Aorta (tissue), 5 donors: ENCODE measurements at places on chromosomes 5 and 9. TPM values are rescaled to one million over a fixed set of nuclear protein-coding genes. Genes with fewer than 3 reads are reported as not detected.

- H3K27me3 ChIP-seq: no peaks in the 10 kb centered on the region
- no peak overlapping the region for H3K27ac ChIP-seq
- no peaks in the 10 kb centered on the region for H3K36me3 ChIP-seq
- no peak overlapping the region for H3K4me3 ChIP-seq
These were observed 1.6 kb downstream of the ZNF366 start for GRCh38 chr5:72505539-72506157.

DNA sequence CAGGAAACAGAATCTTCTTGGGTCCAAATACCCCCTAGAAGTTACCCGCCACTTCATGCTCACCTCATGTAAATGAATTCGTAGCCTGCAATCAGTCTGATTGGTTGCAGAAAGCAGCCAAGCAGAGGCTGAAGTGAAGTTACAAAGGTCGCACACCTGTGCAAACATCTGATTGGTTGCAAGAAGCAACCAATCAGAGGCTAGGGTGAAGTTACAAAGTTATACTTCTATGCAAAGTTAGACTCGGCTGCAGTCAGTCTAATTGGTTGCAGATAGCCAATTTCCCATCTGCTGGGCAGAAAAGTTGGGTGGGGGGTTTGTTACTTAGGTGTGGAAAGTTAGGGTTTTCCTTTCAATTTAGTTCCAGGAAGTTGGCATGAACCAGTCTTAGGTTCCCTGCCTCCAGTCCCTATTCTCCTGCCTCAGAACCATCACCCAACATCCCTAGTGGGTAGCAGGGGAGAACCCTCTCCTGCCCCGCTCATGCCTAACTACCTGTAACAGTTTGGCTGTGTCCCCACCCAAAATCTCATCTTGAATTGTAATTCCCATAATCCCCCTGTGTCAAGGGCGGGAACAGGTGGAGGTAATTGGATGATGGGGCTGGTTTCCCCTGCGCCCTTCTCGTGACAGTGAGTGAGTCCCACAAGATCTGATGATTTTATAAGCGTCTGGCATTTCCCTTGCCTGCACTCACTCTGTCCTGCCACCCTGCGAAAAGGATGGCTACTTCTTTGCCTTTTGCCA lies 1.2 kb upstream of the RUSC2 start:
- peak overlapping the region; percentile 65 for H3K27ac ChIP-seq
- H3K4me3 ChIP-seq: no peak overlapping the region
- H3K4me1 ChIP-seq: no peaks in the 10 kb centered on the region

DNA sequence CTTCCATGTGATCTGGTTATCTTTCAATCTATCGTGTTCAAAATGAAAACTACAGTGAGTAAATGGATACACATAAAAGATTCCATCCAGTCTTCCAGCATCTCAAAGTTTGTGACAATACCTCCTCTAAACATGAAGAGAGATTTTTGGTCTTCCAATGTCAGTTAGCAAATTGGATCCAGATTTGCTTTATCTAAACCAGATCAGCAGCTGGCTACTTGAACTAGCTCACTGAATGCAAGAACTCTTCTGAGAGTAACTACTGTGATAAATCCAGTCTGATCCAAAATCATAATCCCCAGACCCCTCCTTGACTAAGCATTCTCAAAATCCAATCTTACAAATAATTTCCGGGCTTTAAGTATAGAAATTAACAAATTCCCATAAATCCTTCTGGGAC lies 2177.9 kb upstream of the C9orf72 start:
- no peak for DNase-seq
- no peak overlapping the region for H3K27ac ChIP-seq
- H3K4me3 ChIP-seq: no peak overlapping the region
- no peaks in the 10 kb centered on the region for H3K27me3 ChIP-seq
- H3K4me1 ChIP-seq: no peaks in the 10 kb centered on the region

DNA sequence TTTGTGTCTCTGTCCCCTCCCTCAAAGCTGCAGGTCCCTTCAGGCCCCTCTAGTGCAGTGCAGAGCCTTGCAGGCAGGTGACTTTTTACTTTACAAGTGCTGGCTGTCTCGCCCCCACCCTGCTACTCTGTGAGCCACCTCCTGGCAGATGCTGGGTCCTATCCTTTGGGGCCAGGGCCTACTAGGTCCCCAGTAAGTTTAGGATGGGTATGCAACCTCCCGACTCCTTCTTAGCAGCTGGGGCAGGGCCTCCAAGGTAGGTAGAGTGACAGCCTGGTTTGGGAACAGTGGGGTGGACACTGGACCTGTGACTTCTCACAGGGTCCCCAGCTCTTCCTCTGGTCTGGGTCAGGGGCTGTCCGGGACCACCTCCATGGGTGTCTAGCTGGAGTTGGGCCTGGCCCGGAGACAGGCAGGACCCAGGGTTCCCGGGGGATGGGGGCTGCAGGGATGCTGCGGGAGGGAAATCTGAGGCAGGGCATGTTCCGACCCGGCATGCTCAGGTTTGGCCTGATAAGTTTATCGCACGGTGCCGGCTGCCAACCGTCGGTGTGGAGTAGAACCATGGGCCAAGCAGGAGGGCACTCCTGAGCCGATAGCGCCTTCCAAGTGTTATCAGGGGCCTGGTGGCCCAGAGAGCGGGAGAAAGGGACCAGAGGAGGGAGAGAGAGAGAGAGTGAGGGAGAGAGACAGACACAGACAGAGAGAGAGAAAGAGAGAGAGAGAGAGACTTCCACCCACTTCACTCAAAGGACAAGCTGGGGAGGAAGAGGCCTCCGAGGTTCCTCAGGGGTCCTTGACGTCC lies 20.5 kb downstream of the GFI1B start:
- no peak overlapping the region for H3K4me3 ChIP-seq
- no peaks in the 10 kb centered on the region for H3K36me3 ChIP-seq
- no peak overlapping the region for H3K27ac ChIP-seq

DNA sequence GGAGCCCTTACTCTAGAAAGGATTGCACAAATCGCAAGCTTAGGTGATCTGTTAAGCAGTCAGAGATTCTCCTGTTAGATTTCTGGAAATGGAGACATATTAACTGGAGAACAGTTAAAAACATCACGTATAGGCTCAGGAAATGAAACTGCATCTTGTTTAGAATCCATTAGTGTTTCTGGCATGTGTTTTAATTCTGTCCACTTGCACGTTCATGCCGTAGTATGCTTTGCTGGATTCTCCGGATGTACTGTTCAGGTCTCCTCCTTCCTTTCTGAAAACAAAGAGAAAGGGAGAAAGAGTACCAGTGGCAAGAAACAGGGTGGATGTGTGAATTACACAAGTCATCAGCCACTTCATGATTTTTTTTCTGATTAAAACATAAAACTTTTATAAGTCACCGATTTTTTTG lies 2.5 kb upstream of the RGMB start:
- H3K4me1 ChIP-seq: no peaks in the 10 kb centered on the region
- no peak overlapping the region for H3K27ac ChIP-seq
- no peaks in the 10 kb centered on the region for H3K27me3 ChIP-seq
- peak overlapping the region; percentile 68 for H3K4me3 ChIP-seq

GRCh38 chr5:179772351-179772750 lies 21.4 kb upstream of the LTC4S start:
- no peak overlapping the region for H3K4me3 ChIP-seq
- no peaks in the 10 kb centered on the region for H3K4me1 ChIP-seq
- peaks cover 3% of the 10 kb centered on the region for H3K36me3 ChIP-seq
- DNase-seq: no peak
- H3K27ac ChIP-seq: no peak overlapping the region
- no peaks in the 10 kb centered on the region for H3K27me3 ChIP-seq

DNA sequence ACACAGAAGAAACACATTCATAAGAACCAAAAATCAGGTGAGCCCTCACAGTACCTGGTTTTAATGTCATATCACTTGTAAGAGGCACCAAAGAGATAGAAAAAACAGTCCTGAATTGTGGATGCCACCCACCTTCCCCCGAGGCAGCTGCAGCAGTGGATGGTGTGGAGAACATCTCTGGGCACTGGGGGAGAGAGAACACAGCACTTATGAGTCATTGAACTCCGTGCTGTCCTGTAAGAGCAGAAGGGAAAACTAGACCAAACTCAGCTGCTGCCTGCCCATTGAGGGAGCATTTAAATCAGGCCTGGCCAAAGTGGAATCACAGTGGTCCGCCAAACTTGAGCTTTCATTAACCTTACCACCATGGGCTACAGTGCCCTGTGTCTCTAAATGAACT lies 296.2 kb downstream of the SPATA31D1 start:
- H3K4me1 ChIP-seq: no peaks in the 10 kb centered on the region
- DNase-seq: no peak
- no peak overlapping the region for H3K4me3 ChIP-seq
- H3K36me3 ChIP-seq: no peaks in the 10 kb centered on the region
- H3K27ac ChIP-seq: no peak overlapping the region

DNA sequence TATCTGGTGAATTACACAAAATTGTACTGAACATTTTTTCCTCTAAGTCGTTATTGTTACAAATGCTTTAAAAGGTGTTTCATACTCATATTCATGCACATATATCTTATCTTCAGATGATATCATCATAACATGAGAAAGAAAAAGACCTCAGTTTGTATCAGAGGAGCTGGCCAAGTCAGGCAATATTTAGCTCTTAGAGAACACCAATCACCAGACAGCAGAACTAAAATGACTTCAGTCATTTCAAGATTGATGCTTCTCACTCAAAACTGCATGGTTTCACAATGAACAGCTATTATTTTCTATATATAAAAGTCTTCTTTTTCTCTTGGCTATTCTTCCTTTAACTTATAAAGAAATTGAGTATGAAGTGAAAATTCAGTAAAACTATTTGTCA lies 44.6 kb downstream of the TSSK1B start:
- no peaks in the 10 kb centered on the region for H3K4me1 ChIP-seq
- H3K4me3 ChIP-seq: no peak overlapping the region
- no peak overlapping the region for H3K27ac ChIP-seq
- no peaks in the 10 kb centered on the region for H3K27me3 ChIP-seq

DNA sequence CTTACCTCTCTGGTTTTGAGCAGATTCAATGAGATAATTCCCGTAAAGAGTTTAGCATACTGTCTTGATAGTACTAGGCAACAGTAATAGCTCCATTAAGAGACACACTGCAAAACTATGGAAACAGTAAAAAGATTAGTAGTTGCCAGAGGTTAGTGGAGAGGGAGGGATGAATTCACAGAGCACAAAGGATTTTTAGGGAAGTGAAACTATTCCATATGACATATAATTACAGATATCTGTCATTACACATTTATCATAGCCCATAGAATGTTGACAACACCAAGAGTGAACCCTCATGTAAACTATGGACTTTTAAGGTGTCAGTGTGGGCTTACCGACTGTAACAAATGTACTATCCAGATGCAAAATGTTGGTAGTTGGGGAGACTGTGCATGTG lies 176.4 kb upstream of the PLCXD3 start:
- no peaks in the 10 kb centered on the region for H3K36me3 ChIP-seq
- H3K27me3 ChIP-seq: no peaks in the 10 kb centered on the region
- no peaks in the 10 kb centered on the region for H3K4me1 ChIP-seq
- H3K27ac ChIP-seq: no peak overlapping the region

DNA sequence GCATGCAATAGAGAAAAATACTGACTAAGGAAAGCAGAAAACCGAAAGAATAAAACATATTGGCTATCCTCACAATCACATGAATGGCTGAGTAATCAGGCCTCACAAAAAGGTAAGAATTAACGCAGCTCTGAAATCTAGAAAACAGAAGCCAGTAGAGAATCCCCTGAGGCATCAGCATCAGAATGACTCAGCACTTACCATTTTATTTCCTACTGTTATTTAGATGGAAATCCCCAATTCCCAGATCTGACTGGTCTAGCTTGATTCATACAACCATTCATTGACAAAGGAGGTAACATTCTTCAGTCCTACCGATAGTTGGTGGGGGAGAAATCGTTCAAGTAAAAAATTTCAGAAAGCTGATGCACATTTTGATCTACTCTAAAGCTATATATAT lies 1408.4 kb upstream of the WWC1 start:
- no peak overlapping the region for H3K4me3 ChIP-seq
- no peaks in the 10 kb centered on the region for H3K27me3 ChIP-seq
- H3K4me1 ChIP-seq: no peaks in the 10 kb centered on the region
- no peak overlapping the region for H3K27ac ChIP-seq
- no peaks in the 10 kb centered on the region for H3K36me3 ChIP-seq
- DNase-seq: no peak

DNA sequence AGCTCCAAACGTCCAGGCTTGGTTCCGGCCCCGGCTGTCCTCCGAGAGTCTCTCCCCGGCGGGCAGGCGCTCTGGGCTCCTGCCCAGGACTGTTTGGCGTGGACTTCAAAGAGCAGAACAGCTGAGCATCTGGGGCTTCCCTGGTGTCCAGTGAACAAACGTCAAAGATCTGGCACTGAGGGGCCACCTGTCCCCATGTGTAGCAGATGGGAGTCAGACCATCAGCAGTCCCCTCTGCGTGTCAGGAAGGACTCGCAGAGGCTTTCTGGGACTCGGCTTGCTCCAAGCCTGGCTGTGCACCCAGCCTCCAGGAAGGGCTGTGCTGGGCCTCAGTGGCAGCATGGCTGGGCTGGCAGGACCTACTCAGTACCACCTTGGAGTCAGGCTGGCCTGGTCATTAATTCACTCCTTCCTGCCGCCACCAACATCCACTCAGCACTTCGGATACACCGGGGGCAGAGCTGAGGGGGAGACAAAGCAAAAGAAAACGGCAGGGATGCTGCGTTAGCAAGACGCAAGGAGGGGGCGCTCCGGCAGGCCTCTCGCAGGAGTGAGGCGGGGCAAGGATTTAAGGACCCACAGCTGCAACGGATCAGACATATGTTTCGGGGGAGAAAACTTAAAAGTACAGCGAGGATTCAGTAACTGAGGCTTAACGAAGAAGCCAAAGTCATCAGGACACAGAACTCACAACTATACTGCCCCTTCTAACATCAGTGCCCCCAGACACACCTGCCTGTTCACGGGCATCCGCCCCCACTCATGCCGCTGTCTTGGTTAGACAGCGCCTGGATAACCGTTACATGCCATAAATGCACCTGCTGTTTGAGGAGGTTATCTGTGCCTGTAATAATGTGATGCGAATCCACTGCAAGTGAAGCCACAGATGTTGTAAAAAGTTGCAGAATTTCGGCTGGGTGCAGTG lies 164.5 kb upstream of the PHYKPL start:
- peak; percentile 39 for DNase-seq
- H3K4me3 ChIP-seq: no peak overlapping the region
- no peaks in the 10 kb centered on the region for H3K36me3 ChIP-seq
- H3K27me3 ChIP-seq: no peaks in the 10 kb centered on the region
- no peak overlapping the region for H3K27ac ChIP-seq
- H3K4me1 ChIP-seq: no peaks in the 10 kb centered on the region

GRCh38 chr5:50501491-50502228 lies 60.6 kb upstream of the EMB start:
- no peak overlapping the region for H3K4me3 ChIP-seq
- DNase-seq: no peak
- no peaks in the 10 kb centered on the region for H3K4me1 ChIP-seq
- H3K36me3 ChIP-seq: no peaks in the 10 kb centered on the region

- H3K27me3 ChIP-seq: no peaks in the 10 kb centered on the region
- H3K4me3 ChIP-seq: no peak overlapping the region
- H3K4me1 ChIP-seq: no peaks in the 10 kb centered on the region
- no peaks in the 10 kb centered on the region for H3K36me3 ChIP-seq
- no peak for DNase-seq
These were observed 96.1 kb downstream of the NUDT12 start for GRCh38 chr5:103466495-103466894.

Gene FBXL17
- polyA plus RNA-seq: 10.3 TPM

Gene RELL2
- 2.9 TPM for polyA plus RNA-seq

Gene ATOSB
- polyA plus RNA-seq: 11.8 TPM

Gene CCL21
- 2.4 TPM for polyA plus RNA-seq

Gene VPS13A
- 6.6 TPM for polyA plus RNA-seq
